Globus pallidus (tissue), 1 donor: ENCODE measurements at places on chromosomes 11 and 22.

DNA sequence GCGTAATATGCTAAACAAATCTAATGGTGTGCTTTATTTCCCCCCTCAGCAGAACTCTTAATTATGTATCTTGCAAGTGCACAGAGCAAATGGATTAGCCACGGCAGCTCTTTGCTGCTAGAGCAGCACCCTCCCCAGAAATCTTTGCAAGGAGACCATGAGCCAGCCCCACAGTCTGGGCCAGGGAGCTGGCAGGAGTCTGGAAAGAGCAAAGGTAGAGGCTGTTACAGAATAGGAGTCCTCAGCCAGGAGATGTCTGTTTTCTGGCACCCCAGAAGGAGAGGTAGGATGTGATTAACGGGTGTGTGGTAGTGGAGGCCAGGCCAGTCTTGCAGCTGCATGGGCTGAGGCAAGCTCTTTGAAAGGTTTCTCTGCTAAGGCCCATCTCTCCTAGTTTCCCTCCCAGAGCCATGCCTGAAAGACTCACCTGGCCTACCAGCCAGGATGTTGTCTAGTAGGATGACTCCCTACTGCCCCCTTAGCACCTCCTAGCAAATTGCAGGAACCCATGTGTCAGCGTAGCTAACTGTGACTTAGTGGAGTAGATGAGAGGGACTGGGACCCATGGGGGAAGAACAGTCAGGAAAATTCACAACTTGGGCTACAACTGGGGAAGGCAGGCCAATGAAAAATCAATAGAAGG is 557.2 kb downstream of the BUD13 start:
- no peak for DNase-seq

DNA sequence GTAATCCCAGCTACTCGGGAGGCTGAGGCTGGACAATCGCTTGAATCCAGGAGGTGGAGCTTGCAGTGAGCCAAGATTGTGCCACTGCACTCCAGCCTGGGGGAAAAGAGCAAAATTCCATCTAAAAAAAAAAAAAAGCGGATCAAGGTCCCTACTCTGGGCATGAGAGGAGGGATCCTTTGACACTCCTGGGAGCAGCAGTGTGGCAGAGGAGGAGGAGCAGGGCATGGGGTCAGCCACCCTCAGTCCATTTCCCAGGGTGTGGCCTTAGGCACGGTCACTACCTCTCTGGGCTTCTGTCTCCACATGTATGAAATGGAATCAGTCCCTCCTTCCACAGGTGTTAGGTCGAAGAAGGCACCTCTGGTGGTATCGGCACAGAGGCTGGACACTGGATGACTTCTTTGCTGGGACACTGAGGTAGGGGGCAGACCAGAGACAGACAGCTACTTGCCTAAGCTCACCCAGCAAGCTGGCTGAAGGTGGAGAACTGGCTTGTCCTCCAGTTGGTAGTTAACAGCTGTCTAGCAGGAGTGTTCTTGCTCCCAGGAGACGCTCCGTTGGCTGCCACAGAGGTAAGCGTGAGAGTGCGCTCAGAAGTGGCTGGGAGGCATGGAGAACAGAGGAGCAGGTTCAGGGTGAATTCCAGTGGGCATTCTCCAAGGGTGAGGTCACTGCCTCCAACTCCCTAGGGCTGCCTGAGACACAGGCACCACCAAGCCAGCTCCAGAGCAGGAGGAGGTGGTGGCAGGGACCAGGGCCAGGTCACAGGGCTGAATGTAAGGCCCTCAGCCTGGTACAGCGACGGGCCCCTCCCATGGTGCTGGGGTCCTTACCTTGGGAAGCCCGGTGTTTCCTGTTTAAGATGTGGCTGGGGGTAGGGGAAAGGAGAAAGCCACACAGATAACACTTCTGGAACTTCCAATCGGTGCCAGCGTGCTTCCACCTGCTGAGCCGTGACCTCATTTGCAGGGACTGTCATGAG is 19.5 kb downstream of the TXN2 start:
- no peak for DNase-seq

- DNase-seq = no peak
Observed at GRCh38 chr11:96264364-96264763, 78.6 kb downstream of the MAML2 start.

- no peak for DNase-seq
Observed at GRCh38 chr22:48025096-48025495, 1262.6 kb downstream of the TBC1D22A start.

GRCh38 chr11:45917286-45917622 is 423 bp downstream of the PEX16 start:
- DNase-seq = no peak

DNA sequence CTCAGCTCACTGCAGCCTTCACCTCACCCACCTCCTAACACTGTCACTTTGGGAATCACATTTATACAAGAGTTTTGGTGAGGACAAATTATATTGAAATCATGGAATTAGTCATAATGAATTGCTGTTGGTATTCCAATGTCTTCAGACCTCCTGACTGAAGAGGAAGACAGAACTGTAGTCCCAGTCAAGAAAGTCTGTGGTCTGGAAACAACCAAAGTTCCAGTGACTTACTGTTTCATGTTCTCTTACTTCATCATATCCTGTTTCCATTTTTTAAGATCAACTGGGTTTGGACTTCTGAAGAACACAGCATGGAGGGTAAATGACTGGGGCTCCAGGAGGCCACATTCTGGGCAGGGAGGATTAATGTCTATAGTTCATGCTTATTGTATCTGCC is 43.0 kb upstream of the HIPK3 start:
- no peak for DNase-seq

DNA sequence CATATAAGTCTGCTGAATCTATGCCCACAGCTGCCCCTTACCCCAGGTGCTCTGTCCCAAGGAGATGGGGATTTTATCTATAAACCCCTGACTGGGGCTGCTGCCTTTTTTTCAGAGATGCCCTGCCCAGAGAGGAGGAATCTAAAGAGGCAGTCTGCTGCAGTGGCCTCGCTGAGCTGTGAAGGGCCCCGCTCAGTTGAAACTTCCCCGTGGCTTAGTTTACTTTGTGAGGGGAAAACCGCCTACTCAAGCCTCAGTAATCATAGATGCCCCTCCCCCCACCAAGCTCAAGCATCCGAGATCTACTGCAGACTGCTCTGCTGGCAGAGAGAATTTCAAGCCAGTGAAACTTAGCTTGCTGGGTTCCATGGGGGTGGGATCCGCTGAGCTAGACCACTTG is 7.4 kb upstream of the SCGB1D4 start:
- DNase-seq = no peak

DNA sequence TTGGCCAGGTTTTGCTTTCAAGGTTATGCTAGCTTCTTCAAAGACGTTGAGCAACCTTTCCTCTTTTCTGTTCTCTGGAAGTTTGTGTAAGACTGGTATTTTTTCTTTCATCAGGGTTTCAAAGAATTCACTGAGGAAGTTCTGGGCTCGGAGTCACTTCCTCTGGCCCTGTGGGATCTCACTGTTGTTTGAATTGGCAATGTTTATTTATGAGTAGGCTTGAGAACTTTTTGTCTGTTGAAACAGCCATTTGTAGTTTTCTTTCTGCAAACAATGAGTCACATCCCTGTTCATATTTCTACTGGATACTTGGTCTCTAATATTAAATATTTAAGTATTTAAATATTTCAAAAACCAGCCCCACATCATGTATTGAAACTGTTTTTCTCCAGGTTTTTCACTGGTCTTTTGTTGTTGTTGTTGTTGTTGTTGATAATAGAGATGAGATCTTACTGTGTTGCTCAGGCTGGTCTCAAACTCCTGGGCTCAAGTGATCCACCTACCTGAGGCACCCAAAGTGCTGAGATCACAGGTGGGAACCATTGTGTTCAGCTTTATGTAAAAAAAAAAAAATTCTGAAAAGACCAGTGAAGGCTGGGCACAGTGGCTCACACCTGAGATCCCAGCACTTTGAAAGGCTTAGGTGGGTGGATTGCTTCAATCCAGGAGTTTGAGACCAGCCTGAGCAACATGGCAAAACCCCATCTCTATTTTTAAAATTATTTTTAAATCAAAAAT is 26.9 kb downstream of the SUSD2 start:
- peak; percentile 50 for DNase-seq

DNA sequence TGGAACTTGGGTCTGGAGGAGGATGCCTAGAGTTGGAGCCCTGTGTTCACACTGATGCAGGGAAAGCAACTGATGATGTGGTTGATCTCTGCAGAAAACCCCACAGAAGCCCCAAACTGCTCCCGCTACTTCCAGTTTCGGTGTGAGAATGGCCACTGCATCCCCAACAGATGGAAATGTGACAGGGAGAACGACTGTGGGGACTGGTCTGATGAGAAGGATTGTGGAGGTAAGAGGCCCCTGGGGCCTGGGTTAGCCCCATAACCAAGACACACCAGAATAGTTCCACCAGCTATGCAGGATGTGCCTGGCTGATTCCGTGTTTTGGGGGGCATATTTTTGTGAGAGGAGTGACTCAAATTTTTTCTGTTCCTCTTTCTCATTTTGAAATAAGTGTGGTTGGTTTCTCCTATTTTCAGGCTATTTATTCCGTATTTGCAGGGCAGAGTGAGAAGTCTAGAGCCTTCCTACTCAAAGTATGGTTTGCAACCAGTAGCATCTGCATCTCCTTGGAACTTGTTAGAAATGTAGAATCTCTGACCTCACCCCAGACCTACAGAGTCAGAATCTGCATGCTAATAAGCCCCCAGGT is 137.3 kb upstream of the SORL1-AS1 start:
- DNase-seq = peak; percentile 67

- DNase-seq = no peak
Observed at GRCh38 chr11:112355726-112356125, 95.1 kb upstream of the PLET1 start.

DNA sequence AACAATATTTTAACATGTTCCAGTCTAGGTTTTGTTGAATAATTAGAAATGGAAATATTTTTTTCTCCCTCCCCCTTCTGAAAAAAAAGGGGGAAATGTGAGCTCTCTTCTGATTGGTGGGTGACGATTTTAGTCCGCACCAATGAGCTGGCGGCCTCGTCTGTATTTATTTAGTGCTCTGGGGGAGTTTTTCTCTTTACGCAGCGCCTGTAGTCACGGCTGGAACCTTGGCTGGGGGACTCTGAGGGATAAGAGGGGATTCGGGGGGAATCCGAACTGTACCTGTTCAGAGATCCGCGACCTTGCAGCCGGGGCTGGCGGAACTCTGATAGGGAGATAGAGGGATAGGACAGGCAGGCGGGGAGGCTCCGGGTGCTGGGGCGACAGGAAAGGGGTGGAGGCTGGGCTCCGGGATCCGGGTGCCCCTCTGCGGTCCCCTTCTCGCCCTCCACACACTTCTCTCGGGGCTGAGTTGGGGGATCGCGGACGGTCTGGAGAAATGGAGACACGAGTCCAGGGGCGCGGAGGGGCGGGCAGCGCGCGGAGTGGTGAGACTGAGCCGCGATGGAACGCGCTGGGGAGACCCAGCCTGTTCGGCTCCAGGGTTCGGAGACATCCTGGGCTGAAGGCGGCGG is 99.7 kb upstream of the HSD17B12 start:
- no peak for DNase-seq

DNA sequence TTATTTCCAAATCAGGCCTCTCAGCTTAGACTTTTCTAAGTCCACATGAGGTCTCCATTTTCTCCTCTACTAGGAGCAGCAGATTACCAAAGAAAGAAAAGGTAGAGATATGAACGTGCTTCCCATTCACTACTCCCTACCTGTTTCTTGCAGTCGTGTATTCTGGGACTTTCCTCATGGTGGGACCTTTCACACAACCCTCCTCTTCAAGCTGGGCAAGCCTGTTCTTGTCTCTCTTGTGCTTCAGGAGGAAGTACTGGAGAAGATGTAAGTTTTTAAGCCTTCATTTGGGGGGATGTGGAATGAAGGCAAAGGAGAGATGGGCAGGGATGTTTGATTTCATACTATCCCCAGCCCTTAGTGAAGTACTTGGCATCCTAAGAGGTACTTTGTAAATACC is 128.8 kb upstream of the SESN3 start:
- no peak for DNase-seq

GRCh38 chr22:22031183-22031945 is 48.8 kb upstream of the TOP3B start:
- DNase-seq = no peak

DNA sequence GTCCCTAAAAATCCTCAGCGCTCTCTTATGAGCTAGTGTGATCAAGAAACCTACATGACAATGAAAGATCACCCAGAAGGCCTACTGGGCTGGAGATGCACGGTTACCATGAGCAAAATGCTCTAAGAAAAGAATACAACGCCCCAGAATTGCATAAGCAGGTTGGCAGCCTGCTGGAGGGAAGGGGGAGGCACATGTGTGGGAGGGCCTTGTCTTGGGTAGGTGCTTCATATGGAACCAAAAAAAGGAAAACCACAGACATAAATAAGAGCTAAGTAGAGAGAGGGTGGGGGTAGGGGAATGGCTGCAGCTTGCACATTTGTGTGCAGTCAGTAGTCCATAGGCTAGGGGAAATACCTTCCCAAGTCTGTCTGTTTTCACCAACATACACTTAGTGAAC is 2.8 kb downstream of the SIAE start:
- DNase-seq = no peak

DNA sequence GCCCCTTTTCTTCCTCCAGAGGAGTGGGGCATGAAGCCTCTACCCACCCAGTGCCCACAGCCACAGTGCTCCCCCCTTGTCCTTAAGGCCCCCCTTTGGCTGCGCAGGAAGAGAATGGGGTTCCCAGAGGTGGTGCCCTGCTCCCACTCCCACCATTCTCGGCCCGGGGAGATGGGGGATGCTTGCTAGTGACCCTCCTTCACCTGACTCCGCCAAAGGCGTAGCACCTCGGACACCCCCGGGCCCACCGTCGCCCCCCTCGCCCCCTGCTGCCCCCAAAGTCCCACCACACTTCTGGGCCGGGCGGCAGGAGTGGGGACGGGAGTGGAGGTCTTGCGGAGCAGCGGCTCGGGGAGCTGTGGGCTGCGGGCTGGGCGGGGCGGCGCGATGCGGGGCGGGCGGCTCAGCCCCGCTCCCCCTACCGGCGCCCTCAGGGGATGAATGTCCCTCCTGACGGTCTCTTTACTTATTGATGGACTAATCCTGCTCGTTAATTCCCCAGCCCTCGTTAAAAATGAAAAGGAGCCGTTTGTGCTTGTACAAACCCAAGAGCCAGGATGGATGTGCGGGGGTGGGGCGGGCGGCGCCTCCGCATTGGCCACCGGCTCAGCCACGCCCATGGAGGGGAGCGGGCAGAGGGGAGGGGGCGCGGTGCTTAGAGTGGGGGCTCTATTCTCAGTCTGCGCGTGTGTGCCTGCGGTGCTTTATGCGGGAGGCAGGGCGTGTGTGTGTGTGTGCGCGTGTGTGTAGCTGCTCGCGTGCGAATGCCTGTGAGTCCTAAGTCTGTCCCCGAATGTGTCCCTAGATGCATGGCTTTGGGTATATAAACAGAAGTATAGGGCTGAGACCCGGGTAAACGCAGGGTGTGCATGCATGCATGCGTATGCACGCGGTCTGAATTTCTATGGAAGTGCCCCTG is 25.6 kb downstream of the SYT7 start:
- no peak for DNase-seq

- DNase-seq = no peak
Observed at GRCh38 chr22:20762233-20762796, 11.6 kb upstream of the SERPIND1 start.

GRCh38 chr22:38081941-38082828 is 1.8 kb downstream of the SLC16A8 start:
- DNase-seq = no peak

- DNase-seq = no peak
Observed at GRCh38 chr11:130436171-130436570, 7.8 kb upstream of the ADAMTS8 start.
